GM19239 (cell line): ENCODE measurements at places on chromosomes 5 and 9.

- peak; percentile 32 for DNase-seq
These were observed 145.4 kb upstream of the RAD23B start for GRCh38 chr9:107137495-107138202.

DNA sequence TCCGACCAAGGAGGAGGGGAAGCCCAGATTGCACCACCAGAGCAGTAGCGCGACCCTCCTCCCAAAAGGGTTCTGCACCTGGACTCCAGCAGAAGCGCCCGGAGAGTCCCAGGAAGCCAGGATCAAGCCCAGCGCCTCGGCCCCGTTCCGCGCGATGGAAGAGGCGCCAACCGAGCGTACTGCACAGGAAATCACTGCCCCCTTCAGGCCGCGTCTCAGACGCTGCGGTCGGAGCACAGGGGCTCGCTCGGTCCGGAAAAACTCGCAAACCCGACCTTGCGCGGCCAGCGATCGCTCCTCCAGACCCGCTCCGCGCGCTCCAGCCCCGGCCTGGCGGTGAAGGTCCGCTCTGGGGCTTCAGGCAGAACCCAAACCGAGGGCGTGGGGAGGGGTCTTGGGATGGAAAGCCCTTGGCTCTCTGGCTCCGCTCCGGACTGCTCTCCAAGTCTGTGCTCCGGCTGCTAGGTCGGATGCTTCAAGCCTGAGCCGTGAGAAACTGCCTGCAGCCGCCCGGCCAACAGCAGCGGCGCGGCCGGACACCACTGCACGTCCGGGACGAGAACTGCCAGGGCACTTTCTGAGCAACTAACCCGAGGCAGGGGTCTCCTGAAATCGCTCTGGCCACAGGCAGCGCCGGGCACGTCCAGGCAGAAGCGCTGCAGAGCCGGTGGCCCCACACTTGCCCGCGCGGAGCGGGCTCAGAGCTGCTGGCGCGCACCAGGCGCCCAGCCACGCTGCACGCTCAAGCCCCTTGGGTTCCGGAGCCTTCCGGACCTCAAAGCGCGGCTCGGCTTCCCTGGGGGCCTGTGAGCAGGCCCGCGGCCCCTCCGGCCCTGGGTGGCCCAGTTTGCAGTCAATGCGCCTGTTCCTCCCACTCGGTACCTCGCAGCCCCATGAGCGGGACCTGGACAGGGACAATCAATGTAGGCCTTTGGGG, 1.3 kb downstream of the GABBR2 start:
- DNase-seq = peak; percentile 58

DNA sequence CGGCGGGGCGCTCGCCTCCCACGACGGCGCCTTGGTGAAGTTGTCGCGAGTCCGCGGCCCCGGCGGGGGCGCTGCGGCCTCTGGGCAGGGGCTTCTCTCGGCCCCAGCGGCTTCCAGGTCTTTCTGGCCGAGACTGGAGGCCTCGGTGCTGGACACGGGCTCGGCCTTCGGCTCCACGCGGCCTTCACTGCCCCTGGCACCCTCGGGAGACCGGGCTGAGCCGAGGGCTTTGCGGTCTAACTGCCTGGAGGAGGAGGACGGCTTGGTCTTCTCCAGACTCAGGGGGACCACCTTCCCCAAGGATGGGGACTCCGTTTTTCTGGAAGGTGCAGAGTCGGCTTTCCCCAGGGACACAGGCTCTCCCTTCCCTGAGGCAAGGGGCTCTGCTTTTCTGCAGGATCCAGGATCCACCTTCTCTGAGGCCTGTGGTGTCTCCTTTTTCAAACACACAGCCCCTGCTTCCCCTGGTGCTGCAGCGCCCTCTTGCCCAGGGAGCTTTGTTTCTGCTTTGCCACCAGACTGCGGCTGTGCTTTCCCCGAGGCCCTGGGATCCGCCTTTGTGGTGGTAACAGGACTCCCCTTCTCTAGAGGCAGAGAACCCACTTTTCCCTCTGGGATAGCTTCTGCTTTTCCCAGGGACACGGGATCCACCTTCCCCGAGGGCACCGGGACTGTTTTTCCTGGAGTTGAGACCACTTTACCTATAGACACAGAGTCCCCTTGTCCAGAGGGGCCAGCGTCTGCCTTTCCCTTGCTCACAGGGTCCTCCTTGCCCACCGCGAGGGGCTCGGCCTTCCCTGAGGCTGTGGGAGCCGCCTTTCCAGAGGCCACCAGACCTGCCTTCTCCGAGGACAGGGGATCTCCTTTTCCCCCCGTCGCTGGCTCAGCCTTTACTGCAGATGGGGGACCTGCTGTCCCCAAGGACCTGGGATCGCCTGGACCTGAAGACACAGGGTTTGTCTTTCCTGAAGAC, 12.3 kb downstream of the GPRIN1 start:
- DNase-seq = no peak

DNA sequence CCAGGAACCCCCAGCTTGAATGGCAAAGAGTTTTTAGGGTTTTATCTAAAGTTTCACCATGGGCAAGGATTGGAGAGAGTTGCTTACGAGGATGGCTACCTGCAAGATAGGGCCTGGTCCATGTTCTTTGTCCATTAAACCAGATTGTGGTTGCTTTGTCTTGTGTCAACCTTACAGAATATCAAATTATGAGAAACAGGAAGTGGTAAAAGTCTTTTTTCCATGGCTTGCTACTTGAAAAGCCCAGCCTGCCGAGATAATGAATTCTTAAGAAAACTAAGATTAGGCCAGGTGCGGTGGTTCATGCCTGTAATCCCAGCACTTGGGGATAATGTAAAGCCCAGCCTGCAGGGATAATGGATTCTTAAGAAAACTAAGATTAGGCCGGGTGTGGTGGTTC, 24.4 kb downstream of the ZNF474 start:
- DNase-seq = no peak

DNA sequence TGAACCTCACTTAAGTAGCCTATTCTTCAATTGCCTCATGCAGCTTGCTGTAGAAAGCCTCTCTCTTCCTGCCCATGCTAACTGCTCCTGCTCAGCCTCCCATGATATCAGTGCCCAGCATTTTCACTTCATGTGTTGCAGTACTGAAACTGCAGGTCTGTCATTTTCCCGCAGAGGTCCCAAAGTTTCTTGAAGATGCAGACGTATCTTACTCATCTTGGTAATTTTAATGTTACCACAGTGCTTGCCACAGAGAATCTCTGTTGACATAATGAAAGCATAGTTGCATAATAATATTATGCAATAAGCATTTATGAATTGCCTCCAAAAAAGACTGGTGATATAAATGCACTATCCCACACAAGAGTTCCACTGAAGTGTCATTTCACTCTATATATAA, 561.1 kb upstream of the DAP start:
- no peak for DNase-seq

DNA sequence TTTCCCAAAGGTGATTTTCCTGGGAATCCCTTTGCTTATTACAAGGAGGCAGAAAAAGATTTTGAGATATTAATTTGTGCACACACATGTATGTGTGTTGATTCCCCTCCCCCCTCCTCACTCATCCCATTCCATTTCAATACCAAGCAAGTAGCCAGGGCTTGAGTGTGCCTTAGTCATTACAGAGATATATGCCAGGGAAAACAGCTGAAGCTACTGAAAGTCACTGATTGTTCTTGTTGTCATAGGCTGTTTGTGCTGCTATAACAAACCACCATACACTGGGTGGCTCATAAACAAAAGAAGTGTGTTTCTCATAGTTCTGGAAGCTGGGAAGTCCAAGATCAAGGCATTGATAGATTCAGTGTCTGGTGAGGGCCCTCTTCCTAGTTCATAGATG, 158.6 kb downstream of the BAAT start:
- no peak for DNase-seq

DNA sequence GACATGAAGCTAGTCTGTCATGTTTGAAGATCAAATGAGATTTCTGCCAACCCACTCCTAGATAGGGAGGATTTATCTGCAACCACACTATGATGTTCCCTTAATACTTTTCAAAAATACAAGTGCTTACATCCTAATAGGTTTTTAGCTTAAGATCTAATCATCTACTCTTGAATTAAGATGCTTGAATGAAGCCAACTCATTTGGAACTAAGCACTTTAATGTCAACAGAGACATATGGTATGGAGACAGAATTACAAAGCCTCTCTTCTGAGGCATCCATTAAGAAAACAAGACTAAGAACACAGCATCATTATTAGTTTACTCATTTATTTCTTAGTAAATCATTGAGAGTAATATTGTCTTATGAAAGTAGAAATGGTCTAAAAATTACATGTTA, 139.3 kb upstream of the NFIB start:
- no peak for DNase-seq
